CD4-positive, alpha-beta T cell treated with Interleukin-15 for 4 hours (primary cell): ENCODE measurements at places on chromosomes 6 and 20.

DNA sequence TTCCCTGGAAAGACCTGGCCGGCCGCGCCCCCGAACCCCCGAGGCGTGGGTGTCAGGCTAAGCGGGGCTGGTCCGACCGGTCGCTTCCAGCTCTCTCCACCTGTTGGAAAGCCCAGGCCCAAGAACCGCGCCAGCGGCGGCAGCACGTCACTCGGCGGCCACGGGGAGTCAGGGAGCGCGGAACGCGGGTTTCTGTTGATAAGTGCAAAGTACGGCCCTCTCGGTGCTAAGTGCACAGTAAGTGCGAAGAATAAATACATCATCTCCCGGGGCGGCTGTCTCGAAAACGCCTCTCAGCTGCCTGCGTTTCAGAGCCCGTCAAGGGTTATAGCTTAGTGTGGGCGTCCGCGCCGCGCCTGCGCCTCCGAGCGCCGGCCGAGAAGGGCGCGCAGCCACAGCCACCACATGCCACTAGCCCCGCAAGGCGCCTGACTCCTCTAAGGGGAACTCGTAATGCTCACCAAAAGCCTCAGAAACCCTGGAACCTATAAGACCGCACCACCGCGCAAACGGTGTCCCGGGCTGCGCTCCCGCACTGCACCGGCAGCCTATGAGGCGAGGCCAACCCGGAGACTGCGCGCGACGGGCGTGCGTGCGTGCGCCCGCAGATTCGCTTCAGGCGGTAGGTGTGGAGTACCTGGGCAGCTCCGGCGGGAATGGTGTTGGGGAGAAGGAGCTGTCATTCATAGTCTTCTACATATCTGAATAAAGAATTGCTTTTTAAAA lies 9.2 kb upstream of the TBX18 start:
- DNase-seq: no peak

- DNase-seq: no peak
Observed at GRCh38 chr6:82204020-82204419, 43.5 kb downstream of the IBTK start.

DNA sequence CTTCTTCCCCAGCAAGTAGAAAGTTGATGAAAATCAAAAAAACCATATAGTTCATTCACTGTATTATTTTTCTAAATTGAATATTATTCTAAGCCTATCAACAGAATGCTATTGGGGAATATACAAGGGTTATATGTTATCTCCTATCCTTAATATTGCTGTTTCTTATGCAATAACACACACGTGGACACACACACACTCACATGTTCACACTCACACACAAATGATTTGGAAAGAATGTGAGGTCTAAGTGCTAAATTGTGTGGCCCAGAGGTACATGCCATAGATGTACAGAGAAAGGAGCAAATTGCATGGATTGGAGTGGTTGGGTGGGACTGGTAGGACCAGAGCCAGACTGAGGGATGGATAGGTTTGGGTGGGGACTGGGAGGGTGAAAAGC lies 45.1 kb downstream of the RIOK1 start:
- no peak for DNase-seq

DNA sequence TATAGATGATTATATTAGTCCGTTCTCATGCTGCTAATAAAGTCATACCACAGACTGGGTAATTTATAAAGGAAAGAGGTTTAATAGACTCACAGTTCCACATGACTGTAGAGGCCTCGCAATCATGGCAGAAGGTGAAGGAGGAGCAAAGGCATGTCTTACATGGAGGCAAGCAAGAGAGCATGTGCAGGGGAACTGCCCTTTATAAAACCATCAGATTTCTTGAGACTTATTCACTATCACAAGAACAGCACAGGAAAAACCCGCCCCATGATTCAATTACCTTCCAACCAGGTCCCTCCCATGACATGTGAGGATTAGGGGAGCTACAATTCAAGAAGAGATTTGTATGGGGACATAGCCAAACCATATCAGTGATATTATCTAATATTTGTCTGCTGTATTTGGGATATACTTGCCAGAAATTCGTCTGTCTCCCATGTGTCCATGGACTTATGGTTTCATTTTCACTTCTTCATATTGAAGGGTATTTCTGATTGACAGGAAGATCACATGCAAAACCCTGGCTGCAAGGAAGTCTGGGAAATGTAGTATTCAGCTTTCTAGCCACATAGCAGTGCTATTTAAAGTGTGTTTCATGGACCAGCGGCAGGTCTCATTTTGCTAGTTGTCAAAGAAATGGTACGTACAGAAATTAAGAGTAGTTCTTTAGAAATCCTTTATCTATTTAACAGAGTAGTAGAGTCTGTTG lies 50.5 kb upstream of the PAK5 start:
- no peak for DNase-seq

DNA sequence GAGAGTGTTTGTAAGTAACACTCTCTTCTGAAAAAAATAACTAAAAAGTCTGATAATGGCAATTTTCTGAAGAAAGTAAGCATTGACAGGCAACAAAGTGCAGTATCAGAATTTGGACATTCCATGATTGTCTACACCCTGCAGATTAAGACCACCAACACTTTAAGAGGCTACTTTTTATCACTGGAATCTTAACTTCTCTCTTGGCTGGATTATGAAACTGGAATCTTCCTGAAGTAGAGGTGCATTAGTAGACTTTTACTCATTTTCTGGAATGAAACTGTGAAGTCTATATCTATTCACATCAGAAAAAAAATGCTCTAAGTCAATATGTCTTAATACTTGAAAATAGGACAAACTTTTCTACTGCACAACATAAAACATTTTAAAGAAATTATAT lies 547.5 kb downstream of the COL12A1 start:
- DNase-seq: no peak

DNA sequence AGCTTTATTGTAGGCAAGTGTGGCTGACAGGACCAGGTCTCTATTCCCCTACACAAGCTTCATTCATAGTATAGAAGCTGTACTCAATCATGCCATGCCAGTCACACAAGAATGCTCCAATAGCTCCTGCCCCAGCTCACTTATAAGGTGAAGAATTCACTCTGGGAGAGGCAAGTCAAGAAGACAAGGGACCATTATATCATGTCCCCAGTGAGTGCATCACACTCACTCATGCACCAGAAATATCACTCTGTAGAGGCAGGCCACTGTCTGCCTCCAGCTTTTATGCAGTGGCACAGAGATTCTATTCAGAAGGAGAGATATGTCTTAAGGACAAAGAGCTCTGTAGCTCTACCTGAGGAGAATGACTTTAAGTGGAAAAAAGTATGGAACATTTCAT lies 263.2 kb downstream of the GJA1 start:
- no peak for DNase-seq

DNA sequence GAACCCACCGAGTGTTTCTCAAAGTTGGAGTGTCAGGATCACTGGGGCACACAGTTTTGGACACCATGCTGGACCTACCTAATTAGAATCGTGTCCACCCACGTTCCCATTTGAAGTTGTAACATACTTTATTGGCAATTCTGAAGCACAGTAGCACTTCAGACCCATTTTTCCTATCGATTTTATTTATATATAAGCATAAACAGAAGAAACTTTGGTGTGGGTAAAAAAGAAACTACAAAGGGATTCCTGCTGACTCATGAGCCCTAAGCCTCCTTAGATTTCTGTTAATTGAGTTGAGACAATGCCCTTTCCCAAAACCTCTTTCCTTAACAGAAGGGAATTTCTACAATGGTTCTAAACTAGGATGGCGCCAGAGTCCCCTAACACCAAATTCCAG lies 398.0 kb downstream of the CDKAL1 start:
- no peak for DNase-seq

GRCh38 chr6:85975957-85976356 lies 333.3 kb upstream of the SYNCRIP start:
- DNase-seq: no peak

GRCh38 chr20:62938105-62938888 lies at the start of gene GID8:
Gene GID8, plus strand, starts transcription at chr20:62938147. Its CDS starts 3,356 bp downstream, at chr20:62941503.
- peak; percentile 35 for DNase-seq

DNA sequence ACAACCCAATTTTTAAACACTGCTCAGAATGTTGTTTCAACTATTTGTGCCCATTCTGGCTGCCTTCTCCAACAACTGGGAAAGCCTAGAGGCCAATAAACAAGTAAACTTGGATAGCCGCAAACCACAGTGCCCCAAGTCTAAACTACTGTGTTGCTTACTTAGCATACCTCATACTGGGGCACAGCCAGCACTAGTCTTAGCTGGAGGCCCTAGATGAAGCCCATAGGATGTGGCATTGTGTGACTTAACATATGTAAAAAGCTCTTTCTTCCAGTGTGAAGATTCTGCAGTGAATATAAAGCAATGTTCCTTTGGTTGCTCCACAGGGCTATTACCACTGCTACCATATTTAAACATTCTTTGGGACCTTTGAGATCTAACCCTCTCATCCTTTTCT lies 564.3 kb upstream of the NRSN1 start:
- no peak for DNase-seq

GRCh38 chr20:34375977-34376430 lies 12.9 kb downstream of the ITCH start:
- DNase-seq: no peak

DNA sequence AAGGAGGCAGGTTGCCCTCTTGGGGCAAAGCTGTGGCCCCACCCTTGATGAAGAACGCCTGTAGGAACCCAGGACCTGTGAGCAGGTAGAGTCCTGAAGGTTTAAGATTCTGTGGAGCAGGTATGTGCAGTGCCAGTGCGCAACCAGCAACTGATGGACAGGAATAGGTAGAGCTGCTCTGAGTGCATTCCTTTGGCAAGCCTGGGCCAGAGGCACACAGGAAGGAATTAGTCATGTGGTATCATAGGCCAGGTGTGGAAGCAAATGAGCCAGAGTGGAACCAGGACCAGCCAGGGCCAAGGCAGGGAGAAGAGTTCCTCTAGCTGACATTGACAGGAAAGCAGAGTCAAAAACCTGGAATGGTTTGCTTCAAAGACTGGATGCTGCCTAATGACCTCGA lies 1.4 kb upstream of the KHDC1 start:
- DNase-seq: no peak

DNA sequence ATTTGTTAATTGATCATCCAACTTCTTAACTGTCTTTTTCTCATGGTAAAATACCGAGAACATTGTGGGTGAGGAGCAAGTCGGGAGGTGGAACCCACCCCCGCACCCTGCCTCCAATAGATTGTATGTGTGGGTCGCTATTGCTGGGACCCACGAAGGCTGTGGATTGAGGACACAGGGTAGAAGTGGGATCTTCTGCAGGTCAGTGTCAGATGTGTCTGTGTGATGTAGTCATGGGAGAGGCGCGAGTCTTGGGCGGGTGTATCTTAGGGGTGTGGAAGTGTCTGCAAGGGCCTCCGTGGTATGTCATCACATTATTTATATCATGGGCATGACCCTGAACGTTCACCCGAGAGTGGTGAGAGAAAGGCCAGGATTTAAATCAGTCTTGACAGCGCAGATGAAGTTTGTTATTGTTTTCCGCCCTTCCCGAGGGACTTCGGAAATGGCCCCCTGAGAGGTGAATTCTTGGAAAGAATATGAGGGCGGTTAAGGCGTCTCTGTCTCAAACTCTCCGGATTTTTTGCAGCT lies 472 bp upstream of the PAQR8 start:
- DNase-seq: peak; percentile 44

DNA sequence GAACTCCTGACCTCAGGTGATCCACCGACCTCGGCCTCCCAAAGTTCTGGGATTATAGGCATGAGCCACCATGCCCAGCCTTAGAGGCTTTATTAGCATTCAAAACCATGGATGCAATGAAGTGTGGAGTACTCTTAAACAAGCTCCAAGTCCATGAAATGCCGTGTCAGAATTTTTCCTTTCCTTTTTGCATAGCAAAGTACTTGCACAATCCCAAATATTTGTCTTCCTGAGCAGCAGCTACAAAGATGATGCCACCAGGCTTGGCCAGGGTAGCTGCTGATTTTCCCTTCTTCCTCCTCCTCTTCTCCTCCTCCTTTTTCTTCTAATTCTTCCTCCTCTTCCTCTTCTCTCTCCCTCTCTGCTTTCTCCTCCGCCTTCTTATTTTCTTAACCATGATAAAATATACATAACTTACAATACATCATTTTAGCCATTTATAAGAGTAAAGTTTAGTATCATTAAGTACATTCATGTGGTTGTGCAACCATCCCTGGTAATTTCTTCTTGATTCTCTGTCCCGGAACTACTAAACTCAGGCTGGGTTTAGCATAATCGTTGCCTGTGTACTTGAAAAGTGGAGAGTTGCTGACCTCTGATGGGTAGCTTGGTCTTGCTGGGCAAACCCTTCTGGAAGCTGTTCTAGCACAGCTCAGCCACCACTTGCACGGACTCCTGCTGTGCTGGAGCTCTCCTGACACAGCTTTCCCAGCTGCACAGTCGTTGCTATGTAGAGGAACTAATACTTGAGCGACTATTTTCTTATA lies 20.3 kb downstream of the MUCL3 start:
- no peak for DNase-seq

DNA sequence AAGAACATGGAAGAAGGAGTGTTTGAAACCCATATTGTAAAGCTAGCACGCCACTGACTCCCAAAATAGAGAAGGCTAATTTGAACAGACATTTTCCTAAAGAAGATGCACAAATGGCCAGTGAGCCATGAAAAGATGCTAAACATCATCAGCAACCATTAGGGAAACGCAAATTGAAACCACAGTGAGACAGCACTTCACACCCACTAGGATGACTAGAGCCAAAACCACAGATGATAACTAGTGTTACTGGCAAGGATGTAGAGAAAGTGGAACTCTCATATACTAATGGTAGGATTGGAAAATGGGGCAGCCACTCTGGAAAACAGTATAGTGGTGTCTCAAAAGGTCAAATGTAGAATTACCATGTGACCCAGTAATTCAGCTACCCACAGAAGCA lies 58.2 kb downstream of the BMP7 start:
- DNase-seq: no peak

DNA sequence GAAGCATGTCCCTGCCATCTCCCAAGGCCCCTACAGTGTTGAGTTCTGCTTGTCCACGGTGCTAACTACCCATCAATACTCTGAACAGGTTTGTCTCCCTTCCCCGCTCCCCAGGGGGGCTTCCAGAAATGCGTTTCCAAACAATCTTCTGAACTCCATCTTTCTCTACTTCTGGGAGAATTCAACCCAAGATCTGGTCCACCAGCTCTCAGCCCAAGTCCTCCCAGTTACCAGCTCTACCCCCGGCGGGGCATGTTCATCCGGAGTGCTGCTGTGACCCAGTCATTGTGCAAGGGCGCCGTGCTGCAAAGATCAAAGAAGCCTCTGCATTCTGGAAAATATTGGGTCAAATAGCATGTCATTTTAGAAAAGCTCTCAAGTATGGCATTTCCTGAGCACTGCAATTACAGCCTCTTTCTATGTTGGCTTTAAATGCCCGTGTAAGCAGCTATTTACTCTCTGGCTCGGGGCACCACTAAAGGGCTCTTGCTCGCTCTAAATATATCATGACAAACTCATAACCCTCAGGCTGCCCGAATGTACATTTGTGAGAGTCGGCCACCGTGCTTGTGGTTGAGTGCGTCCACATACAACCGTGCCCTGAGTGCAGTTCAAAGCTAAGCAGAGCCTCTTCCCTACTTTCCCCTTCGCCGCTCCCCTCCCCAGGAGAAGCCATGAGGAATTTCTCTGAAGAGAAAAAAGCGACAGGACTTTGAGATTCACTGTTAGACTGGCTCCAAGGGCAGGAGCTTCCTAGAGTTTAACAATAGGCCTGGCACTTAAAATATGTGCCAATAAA lies 71.6 kb downstream of the BANF2 start:
- no peak for DNase-seq
